ENCODE measurements at places on chromosomes 12 and 14.

DNA sequence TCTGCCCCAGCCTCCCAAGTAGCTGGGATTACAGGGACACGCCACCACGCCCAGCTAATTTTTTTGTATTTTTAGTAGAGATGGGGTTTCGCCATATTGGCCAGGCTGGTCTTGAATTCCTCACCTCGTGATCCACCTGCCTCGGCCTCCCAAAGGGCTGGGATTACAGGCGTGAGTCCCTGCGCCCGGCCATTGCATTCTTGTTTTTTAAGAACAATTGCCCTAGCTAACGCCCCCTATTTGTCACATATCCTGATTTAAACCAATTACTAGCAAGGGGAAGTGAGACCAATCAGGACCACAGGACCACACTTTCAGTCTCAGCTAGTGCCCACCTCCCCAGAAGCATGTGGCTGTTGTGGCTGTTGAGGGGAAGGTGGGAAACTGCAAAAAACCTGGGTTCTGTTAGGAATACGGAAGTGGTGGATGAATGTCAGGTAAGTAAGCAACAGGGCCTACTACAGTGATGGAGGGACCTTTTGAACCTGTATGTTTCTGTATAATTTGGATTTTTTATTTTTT, 37.8 kb upstream of the NFYB start:
- no peak for DNase-seq

GRCh38 chr12:57726151-57726883, 12.2 kb downstream of the AGAP2 start:
- DNase-seq: peak; percentile 81

DNA sequence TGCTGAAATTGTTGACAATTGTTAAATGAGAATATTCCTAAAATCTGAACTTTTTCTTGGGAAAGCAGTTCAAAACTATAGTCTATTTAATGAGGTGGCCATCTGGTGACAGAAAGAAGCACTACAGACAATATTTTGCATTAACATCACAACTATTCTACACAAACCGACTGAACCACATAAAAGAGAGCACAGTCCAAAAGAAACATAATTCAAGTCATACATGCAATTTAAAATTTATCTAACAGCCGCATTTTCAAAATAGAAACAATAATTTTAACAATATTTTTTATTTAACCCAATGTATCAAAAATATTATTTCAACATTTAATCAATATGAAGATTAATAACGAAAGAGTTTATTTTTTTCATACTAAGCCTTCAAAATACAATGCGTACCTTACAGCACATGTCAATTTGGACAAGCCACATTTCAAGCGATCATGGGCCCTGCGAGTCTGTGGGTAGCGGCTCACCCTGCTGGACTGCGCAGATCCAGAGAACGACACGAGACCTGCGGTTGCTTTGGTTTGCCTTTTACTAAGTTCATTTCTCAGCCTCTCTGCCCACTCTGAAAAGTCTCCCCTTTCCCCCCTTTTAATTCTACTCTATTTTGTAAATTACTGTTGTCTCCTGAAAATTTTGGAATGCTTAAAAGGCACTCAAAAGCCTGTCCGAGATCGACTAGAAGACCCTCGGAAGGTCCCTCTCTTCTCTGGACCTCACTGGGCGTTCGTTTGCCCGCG, 947 bp upstream of the LRRC9 start:
- DNase-seq: peak; percentile 68

GRCh38 chr14:75234173-75235115, 44.2 kb upstream of the FOS start:
- no peak for DNase-seq

DNA sequence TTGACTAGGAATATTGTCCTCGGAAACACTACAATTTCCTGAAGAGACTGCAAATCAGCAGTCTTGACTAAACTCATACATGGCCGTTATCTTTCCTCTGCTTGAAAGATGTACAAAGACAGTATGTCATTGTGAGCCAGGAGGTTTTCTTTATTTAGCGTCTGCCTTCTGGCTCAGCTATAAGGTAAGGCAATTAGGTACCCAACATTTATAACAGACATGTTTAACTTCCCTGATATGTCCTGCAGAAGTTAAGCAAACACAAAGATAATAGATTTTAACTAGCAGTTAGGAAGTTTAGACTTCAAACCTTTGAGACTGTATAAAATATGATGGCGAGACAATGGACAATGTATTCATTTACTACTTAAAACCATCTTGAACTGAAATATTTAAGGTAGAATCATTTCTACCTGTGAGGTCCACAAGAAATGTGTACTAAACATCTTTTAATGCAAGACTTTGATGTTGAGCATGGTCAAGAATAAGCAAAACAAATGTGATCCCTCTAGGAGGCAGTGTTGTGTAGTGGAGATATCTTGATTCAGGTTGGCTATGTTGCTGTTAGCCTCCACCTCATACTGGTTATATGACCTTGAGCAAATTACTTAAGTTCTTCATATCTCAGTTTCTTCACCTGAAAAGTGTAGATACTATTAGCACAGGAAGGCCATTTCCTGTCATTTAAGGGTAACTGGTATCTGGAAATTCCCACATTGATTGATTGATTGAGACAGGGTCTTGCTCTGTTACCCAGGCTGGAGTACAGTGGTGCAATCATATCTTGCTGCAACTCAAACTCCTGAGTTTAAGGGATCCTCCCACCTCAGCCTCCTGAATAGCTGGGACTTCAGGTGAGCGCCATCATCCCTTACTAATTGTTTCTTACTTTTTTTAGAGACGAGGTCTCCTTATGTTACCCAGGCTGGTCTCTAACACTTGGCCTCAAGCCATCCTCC, 96.3 kb upstream of the EEA1 start:
- peak; percentile 33 for DNase-seq

GRCh38 chr12:127548123-127548553, 718.8 kb upstream of the TMEM132C start:
- no peak for DNase-seq

GRCh38 chr12:111597831-111598636, 1.1 kb downstream of the ATXN2 start:
- DNase-seq: no peak

GRCh38 chr12:27491226-27491625, 32.8 kb upstream of the PPFIBP1 start:
- no peak for DNase-seq

DNA sequence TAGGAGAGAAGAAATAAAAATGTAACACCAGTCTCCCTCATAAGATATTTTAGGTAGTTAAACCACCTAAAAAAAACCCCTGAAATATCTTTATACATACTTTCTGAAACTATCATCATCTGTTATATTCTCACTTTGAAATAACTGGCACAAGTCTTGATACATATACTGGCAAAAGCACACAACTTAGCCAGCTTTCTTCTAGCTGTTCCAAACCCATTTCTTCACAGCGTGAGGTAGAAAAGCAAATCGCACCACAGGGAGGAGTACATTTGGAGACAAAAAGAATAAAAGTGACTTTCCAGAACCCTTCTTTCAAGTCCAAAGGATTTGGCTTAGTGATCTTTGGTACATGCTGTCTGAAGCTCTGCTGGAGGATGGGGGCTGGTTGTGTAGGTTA, 78.5 kb downstream of the RERG start:
- DNase-seq: no peak

DNA sequence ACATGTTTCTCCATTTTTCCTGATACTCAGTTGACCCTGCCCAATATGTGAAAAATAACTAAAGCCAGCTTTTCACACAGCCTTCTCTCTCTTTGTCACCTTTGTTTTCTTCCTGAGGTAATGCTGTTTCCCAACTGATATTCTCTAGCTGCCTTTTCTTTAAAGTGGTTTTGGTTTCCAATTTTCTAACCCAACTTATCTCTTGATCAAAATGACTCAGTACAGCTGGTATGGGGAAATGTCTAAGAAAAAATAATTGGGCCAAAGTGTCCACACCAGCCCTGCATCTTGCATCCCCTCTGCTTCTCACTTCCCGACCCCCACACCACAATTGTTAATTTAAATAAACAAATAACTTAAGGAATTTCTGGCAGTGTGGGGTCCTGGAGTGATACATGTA, 193.8 kb downstream of the SYT1 start:
- DNase-seq: no peak

GRCh38 chr12:47190905-47191304, 111.1 kb upstream of the AMIGO2 start:
- DNase-seq: no peak

DNA sequence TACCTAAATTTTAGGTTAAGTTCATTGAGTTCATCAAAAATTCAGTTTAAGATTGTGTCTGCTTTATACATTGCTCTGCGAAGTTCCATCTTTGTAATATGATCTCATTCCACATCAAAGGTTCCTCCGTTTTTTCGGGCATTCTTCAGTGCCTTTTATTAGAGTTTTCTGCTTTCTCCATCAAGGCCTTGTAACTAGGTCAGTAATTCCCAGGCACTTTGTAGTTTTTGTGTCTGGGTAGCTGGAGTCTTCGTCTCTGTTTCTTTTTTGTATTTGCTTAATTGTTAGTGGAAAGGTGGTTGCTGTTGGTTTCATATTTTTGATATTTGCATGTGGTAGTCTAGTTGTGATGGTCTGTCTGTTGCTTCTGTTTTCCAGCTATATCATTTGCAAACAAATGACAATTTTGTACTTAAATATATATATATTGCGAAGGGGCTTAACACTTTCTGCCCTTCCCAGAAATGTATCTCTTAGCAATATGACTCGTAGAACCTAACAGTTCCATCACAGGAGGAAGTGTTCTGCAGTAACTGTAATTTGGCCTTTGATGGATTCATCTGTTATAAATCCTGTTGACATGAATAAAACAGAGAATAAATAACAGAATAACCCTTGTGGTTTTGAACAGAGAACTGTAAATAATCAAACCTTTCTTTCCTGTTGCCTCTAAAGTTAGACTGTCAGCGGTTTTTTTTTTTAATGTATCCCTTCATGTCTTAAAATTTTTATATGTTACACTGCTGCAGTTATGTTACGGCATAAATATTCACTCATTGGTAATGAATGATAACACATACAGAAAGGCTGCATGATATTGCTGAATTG, 88.4 kb upstream of the DYNC1H1 start:
- DNase-seq: no peak

Measured in NCI-H1694 (cell line).